B cell (primary cell): ENCODE measurements at places on chromosomes 6 and 20.

DNA sequence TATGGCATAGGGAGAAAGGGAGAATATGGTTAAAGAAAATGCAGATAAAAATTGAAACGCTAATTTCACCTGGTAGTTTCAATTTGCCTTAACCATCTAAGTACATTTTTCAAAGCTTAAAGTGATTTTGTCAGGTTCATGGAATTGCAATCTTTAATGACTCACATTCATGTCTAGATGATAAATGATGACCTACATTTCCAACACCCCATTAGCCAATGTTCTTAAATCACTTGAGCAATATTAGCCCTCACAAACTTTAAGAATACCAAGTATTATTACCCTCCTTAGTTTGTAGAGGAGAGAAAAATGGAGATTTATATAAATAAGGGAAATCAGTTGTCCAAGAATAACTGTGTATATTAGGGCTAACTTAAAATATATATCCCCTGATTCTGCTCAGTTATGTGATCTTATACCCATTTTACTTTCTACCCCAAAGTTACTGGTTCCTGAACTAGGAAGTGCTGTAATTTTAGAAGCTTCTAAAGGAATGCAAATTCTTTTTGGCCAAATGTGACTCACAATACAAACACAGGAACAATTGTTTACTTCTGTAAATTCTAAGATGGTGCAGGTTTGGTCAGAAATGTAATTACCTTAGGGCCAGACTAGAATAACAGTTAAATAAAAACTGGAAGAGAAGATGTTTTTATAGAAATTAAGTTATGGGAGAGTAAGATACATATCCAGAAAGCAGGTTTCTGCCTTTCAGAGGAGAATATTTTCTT lies 34.5 kb downstream of the TPBG start:
- no peak overlapping the region for H3K4me3 ChIP-seq
- H3K27ac ChIP-seq = no peak overlapping the region
- no peaks in the 10 kb centered on the region for H3K4me1 ChIP-seq
- no peak for DNase-seq

DNA sequence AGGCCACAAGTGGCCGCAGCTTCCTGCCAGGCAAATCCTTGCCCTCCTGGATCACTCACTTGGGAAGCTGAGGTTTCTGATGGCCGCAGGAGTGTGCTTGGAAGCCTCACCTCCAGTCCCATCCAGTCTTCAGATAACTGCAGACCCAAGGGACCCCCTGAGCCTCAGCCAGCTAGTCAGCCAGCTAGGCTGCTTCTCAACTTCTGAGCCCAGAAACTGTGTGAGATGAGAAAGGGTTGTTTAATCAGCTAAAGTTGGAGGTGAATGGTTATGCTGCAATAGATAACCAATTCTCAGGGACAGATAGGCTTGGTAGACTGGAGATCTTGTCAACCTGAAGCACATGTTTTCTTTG lies 96.9 kb downstream of the THBS2 start:
- no peaks in the 10 kb centered on the region for H3K27me3 ChIP-seq
- no peaks in the 10 kb centered on the region for H3K36me3 ChIP-seq
- no peak overlapping the region for H3K27ac ChIP-seq
- H3K4me1 ChIP-seq = no peaks in the 10 kb centered on the region
- DNase-seq = no peak

- no peaks in the 10 kb centered on the region for H3K27me3 ChIP-seq
- peak overlapping the region; percentile 79 for H3K4me3 ChIP-seq
- H3K4me1 ChIP-seq = peaks cover 15% of the 10 kb centered on the region
- no peak for DNase-seq
- H3K27ac ChIP-seq = peak overlapping the region; percentile 81
Measured at GRCh38 chr6:26216886-26217713, 129.9 kb downstream of the HFE start.

DNA sequence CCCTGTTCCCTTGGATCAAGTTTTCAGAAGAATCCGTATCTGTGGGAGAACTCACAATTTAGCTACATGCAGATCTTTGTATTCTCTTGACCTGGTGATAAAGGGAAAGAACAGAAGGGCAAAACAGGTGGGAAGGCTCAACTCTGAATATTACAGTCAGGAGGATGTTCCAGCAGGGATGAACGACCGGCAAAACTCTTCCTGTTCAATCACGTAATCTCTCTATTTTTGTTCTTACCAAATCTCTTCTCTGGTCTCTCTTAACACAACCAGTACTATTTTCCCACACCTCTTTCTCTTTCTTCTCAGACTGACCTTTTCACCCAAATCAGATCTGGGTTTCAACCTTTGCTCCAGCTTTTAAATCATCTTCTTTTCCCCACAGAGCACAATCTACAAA lies 371.4 kb downstream of the BTBD9 start:
- H3K36me3 ChIP-seq = no peaks in the 10 kb centered on the region
- no peak for DNase-seq
- no peaks in the 10 kb centered on the region for H3K27me3 ChIP-seq
- H3K27ac ChIP-seq = no peak overlapping the region
- no peaks in the 10 kb centered on the region for H3K4me1 ChIP-seq

DNA sequence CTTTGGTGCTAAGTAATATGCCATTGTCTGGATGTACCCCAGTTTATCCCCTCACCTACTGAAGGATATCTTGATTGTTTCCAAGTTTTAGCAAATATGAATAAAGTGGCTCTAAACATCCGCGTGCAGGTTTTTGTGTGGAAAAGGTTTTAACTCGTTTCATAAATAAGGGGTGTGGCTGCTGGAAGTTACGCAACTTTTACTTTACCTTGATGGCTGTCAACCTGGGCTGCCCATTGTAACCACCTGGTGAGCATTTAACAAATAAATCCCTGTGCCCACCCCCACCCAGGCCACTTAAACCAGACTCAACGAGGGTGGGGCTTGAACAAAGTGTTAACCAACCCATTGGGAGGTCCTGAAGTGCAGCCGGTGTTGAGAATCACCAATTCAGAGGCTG lies 187.8 kb downstream of the NRN1 start:
- no peak overlapping the region for H3K27ac ChIP-seq
- no peaks in the 10 kb centered on the region for H3K27me3 ChIP-seq
- no peak for DNase-seq
- no peaks in the 10 kb centered on the region for H3K4me1 ChIP-seq
- H3K36me3 ChIP-seq = no peaks in the 10 kb centered on the region

GRCh38 chr20:48673507-48673906 lies 154.3 kb downstream of the PREX1 start:
- no peak for DNase-seq
- no peaks in the 10 kb centered on the region for H3K27me3 ChIP-seq
- no peaks in the 10 kb centered on the region for H3K4me1 ChIP-seq
- H3K4me3 ChIP-seq = no peak overlapping the region
- H3K36me3 ChIP-seq = peaks cover 9% of the 10 kb centered on the region
- H3K27ac ChIP-seq = no peak overlapping the region

- no peak overlapping the region for H3K4me3 ChIP-seq
- no peaks in the 10 kb centered on the region for H3K27me3 ChIP-seq
- no peak overlapping the region for H3K27ac ChIP-seq
- no peaks in the 10 kb centered on the region for H3K4me1 ChIP-seq
- no peak for DNase-seq
Measured at GRCh38 chr6:95846652-95847051, 169.1 kb upstream of the FUT9 start.

DNA sequence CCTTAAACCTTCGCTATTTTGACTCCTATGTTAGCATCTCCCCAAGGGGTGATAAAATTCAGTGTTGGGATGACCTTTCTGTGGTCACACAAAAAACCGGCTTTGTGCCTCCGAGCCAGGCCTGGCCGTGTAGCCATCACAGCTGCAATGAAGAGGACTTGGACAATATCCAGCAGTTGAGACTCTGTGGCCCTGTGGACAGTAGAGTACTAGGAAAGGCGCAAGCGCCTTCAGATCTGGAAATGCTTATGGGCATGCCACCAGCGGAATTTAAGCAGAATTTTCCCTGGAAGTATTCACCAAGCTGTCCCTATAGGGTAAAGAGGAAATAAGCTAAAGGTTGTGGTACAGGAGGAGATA lies 63.3 kb upstream of the SLC2A12 start:
- H3K4me1 ChIP-seq = no peaks in the 10 kb centered on the region
- no peaks in the 10 kb centered on the region for H3K36me3 ChIP-seq
- H3K27ac ChIP-seq = no peak overlapping the region
- no peak overlapping the region for H3K4me3 ChIP-seq
- no peak for DNase-seq
- peaks cover 11% of the 10 kb centered on the region for H3K27me3 ChIP-seq

DNA sequence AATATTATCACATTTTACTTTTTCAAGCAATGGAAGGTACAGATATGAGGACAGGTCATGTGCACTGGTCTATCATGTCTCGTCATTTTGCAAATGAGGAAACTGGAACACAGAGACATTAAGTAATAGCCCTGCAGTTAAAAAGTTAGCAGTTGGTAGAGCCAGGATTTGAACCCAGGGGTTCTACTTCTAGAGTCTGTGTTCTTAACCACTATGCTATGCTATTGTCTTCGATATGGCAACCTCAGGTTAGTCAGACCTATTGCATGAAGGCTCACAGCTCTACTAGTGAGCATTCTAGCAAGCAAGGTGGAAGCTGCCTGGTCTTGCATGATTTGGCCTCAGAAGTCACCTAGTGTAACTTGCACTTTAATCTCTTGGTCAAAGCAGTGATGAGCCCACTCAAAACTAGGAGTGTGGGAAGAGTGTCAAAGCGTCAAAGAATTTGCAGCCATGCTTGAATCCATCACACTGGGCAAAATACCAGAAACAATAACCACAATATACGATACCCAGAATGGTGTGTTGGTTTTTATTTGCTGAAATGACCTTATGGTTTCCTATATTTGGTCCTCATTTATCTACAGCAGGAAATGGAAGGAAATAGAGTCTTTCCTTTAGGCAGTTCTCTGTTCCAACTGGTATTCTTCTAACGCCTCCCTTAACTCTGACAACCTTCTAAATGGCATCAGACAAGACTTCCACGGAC lies 20.4 kb upstream of the BMP2 start:
- H3K36me3 ChIP-seq = no peaks in the 10 kb centered on the region
- DNase-seq = no peak
- H3K27ac ChIP-seq = no peak overlapping the region
- no peaks in the 10 kb centered on the region for H3K27me3 ChIP-seq

DNA sequence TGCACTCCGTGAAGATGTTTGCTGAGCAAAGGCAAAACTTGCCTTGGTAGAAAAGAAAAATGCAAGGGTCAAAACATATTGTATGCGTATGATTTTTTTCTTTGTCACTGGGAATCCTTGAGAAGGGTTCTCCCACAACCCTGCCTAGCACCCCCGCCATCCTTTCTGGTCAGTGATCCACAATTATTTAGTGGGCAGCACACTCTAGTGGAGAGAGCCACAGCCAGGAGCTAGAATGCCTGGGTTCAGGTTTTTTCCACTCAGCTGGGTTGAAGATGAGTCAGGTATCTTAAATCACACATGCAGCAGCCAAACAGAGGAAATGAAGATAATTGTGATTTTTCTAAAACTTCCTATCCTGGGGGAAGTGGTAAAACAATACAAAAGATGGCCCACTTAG lies 243.1 kb downstream of the PKHD1 start:
- no peak overlapping the region for H3K4me3 ChIP-seq
- no peak overlapping the region for H3K27ac ChIP-seq
- no peaks in the 10 kb centered on the region for H3K36me3 ChIP-seq

- H3K4me1 ChIP-seq = peaks cover 19% of the 10 kb centered on the region
- H3K36me3 ChIP-seq = peaks cover 2% of the 10 kb centered on the region
- H3K27ac ChIP-seq = peak overlapping the region; percentile 60
Measured at GRCh38 chr6:32984622-32985389, 16.4 kb downstream of the BRD2 start.

DNA sequence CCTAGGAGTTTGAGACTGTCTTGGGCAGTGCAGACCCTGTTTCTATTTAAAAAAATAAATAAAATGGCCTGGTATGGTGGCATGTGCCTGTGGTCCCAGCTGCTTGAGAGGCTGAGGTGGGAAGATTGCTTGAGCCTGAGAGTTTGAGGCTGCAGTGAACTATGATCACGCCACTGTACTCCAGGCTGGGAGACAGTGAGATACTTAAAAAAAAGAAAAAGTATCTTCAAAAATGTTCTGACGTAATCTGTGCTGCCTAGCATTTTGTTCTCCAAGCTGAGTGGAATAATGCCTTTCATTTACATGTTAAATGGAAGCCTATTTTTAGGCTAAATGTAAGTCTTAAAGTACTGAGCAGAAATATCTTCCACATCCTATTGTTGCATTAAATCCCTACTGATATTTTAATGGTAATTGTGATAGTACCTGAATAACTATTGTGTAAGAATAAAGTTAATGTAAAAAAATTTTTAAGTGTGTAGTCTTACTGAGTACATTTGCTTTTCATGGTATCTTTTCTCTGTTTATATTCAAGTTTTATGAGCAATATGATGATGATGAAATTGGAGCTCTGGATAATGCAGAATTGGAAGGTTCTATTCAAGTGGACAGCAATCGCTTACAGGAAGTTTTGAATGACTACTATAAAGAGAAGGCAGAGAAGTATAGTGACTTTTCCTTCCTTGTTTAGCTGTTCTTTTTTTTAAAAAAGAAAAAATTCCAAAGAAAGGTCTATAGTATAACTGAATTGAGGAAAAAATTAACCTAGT lies 4.2 kb upstream of the ZC2HC1B start:
- no peaks in the 10 kb centered on the region for H3K27me3 ChIP-seq
- no peaks in the 10 kb centered on the region for H3K4me1 ChIP-seq
- no peak overlapping the region for H3K4me3 ChIP-seq
- H3K36me3 ChIP-seq = peaks cover 21% of the 10 kb centered on the region

- DNase-seq = no peak
- H3K4me1 ChIP-seq = peaks cover 7% of the 10 kb centered on the region
- H3K4me3 ChIP-seq = no peak overlapping the region
- H3K36me3 ChIP-seq = no peaks in the 10 kb centered on the region
Measured at GRCh38 chr6:13863699-13864155, 49.4 kb upstream of the MCUR1 start.

DNA sequence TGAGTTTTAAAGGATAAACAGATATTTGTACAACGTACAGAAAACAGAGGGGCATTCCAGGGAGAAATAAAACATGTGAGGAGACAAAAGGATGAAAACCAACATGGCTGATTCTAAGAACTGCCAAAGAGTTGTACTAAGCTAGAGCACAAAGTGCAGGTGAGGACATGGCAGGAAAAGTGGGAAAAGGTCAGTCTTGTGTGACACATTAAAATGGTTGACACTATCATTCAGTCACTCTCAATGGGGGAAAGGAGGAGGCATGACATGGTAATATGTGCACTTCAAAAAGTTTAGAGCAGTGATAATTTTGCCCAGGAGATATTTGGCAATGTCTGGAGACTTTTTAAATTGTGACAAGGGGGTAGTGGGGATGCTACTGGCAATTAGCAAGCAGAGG lies 21.8 kb downstream of the PHIP start:
- no peak overlapping the region for H3K4me3 ChIP-seq
- DNase-seq = no peak
- H3K36me3 ChIP-seq = peaks cover 19% of the 10 kb centered on the region

DNA sequence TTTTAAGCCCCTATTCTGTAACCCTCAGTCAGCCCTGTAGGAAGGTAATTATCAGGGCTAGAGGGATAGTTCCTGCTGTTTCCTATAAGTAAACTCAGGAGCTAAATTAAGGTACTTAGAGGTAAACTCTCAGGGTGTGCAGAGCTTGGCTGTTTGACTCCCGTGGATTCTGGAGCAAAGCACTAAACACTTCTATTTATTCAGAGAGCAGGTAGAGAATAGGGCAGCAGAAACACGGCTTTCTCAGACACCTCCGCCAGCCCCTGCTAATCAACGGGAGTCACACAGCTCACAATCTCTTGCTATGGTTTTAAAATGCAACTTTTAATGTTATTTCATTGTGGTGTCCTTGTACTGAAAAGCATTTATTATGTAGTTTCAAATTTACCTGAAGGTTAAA lies 21.8 kb downstream of the PRKN start:
- H3K27ac ChIP-seq = no peak overlapping the region
- H3K36me3 ChIP-seq = no peaks in the 10 kb centered on the region
- H3K27me3 ChIP-seq = no peaks in the 10 kb centered on the region
- no peak overlapping the region for H3K4me3 ChIP-seq
